Activated CD4-positive, alpha-beta memory T cell treated with anti-CD3 and anti-CD28 coated beads, Interleukin-2, amount 10 ng/mL, durations not matched to agents 7 days and 5 days (primary cell): ENCODE measurements at places on chromosomes 2 and 18. TPM values are rescaled to one million over a fixed set of nuclear protein-coding genes. Genes with fewer than 3 reads are reported as not detected.

GRCh38 chr18:8742387-8743361 lies 37.3 kb downstream of the MTCL1 start:
- H3K27ac ChIP-seq = peak overlapping the region; percentile 47
- peaks cover 4% of the 10 kb centered on the region for H3K27me3 ChIP-seq
- peaks cover 35% of the 10 kb centered on the region for H3K4me1 ChIP-seq

DNA sequence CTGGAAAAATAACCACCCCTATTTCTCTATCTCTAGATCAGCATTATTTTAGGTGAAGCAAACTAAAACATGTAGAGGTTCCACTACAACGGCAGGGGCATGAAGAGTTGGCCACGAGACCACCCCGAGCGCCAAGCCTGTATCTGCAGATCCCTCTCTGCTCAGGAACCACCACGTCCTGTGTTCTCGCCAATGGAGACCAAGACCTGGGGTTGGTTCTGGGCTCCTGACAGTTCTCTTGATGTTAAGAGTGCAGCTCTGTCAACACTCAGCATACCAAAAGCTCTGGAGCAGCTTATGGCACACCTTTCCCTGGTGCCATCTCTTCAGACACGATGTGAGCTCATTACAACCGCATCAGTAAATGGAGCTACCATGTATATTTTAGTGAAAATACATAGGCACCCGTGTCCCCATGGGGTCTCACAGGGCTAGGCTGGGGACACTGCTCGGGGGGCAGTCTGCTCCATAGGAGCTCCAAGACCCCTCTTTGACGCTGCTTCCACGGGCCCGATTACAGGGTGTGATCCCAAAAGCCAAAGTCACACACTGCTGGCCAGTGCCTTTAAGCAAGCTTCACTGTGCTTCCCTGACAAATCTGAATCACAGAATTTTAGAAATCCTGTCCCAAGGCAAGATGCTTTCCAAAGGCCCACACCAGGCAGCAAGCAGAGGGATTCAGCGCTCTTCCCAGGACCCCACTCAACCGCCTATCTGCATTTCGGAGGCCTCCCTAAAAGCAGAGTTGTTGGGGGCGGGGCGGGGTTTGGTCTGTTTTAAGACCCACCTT lies 72.2 kb downstream of the EMILIN2 start:
- DNase-seq = no peak
- H3K36me3 ChIP-seq = peaks cover 84% of the 10 kb centered on the region
- H3K4me3 ChIP-seq = no peak overlapping the region
- no peak overlapping the region for H3K27ac ChIP-seq
- H3K4me1 ChIP-seq = peaks cover 14% of the 10 kb centered on the region

DNA sequence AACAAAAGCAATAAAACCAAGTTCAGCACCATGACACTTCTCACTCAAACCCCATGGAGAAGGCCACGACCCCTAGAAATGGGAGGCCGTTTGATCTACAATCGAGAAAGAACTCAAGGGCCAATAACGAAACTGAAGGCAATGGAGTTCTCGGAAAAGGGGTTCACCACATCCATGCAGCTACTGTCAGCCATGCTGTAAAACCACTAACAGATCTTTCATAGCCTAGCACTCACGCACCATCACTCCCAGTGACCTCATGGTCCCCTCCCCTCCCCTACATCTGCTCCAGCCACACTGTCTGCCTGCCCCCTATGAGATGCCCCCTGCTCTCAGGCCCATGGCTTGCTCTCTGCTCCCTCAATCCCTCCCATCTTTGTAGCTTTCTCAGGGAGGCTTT lies 135.3 kb downstream of the TMEM163 start:
- H3K4me1 ChIP-seq = peaks cover 42% of the 10 kb centered on the region
- H3K4me3 ChIP-seq = peak overlapping the region; percentile 28
- no peaks in the 10 kb centered on the region for H3K27me3 ChIP-seq
- H3K36me3 ChIP-seq = peaks cover 8% of the 10 kb centered on the region
- DNase-seq = peak; percentile 62

The LRATD1 gene
- not detected for total RNA-seq

DNA sequence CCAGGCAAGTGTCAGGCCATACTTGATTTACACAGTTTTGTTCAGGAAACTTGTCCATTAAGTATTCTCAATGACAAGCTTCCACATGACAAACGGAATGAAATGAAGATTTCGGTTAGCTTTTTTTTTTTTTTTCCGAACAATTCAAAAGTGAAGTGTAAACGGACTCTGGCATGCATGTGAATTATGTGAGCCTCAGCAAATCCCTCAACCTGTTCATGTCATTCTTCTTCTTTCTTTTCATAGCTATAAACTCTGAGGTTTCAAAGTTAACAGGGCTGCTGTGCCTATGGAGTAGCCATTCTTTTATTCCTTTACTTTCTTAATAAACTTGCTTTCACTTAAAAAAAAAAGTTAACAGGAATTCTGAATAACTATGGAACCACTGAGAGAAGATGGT lies 110.3 kb downstream of the NOL10 start:
- peaks cover 42% of the 10 kb centered on the region for H3K36me3 ChIP-seq
- no peaks in the 10 kb centered on the region for H3K4me1 ChIP-seq
- H3K27ac ChIP-seq = no peak overlapping the region
- no peaks in the 10 kb centered on the region for H3K27me3 ChIP-seq
- DNase-seq = no peak
